ENCODE measurements at places on chromosomes 12 and 14.
A peak's percentile ranks its signal among the peaks of the same experiment; 100 is the strongest.

DNA sequence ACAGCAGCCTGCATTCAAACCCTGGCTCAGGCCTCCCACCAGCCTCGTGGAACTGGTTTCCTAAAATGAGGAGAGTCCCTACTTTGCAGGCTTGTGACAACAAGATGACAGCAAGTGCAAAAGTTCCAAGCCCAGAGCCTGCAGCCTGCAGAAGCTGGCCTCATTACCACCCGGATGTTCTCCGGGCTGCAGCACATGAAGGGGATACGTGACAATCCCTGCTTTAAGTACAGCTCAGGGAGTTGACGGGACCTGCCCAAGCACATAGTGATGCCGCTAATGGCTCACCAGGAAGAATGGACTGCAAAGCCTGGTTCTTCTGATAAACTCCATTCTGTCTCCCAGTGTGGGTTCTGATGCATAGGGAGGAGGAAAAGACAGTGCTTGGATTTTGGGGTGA, 15.0 kb downstream of the SSH1 start:
- no peak for DNase-seq

DNA sequence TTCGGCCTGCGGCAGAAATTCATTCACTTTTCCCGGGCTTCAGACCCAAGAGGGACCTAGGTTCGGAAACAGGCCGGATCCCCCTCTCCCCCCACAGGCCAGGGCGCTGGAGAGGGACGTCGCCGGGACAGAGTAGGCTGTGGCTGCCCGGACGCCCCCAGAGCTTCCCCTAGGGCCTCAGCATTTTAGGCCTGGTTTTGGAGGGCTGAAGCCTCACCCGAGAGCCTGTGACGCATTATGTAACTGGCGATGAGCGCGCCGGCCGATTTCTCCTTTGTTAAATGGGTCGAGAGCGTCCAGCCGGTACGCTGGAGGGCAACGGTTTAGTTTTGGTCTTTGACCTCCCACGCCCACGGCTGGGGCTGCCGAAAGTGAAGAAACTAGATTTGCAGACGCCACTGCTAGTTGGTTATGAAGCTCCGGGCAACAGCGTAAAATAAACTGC, 657 bp downstream of the PEBP1 start:
- DNase-seq, result peak; percentile 5

- DNase-seq, result no peak
Observed at GRCh38 chr14:50826681-50827080, 4.3 kb downstream of the NIN start.

- peak; percentile 5 for DNase-seq
Observed at GRCh38 chr12:90253674-90254181, 545.1 kb upstream of the ATP2B1 start.
